Transverse colon (tissue), 4 donors: ENCODE measurements at places on chromosomes 3 and 15. TPM values are rescaled to one million over a fixed set of nuclear protein-coding genes. Genes with fewer than 3 reads are reported as not detected.
A peak's percentile ranks its signal among the peaks of the same experiment; 100 is the strongest.

Gene MOBP
- not detected for total RNA-seq

Gene ALG1L2
- not detected for total RNA-seq

Gene CCDC13
- total RNA-seq: 23.3 TPM

Gene SPRED1
- total RNA-seq: 8.6 TPM

DNA sequence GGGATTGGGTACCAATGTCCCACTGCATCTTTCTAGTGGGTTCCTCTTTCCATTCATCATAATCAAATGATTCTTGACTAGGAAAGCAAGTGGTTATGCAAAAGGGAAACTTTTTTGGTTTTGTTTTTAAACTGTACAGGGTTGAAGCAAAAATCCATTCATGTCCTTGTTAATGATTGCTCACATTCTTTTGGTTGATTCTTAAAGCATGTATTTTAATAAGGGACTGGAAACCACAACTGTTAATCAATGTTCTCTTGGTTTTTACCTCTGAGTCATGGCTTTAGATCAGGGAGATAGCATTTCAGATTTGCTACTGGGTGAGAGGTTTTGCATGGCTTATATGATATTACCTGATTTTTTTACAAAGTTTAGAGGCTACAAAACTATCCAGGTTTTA is 371.7 kb upstream of the RGMA start:
- H3K4me1 ChIP-seq: no peaks in the 10 kb centered on the region
- no peak overlapping the region for H3K27ac ChIP-seq
- no peak overlapping the region for H3K4me3 ChIP-seq

DNA sequence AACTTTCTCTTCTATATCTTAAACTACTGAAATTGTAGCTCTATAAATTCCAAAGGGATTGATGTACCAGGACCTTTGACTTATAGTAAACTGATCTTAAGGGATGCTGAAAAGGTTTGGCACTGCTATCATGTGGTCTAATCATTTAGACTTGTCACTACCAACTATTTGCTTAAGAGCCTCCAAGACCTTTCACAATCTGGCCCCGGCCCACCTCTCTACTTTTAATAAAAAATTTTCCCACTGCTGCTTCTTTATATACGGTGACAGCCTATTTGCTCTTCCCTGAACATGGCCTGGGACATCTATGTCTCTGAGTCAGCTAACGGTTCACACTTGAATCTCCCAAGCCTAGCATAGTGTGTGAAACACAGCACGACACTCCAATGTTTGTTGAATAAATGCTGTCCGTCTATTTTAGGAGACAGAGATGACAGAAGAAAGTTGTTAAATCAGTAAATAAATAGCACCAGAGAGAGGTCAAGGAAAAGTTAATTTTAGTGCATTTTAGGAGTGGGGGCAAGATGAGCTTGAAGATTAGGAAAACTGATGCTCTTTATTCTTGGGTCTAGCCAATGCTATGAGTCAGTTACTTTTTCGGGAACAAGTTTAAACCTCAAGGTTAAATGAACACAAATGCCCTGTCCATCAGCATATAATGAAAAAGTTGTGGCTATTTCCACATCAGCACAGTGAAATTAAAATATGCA is 212.9 kb downstream of the TIGIT start:
- no peaks in the 10 kb centered on the region for H3K36me3 ChIP-seq
- H3K4me3 ChIP-seq: no peak overlapping the region
- no peaks in the 10 kb centered on the region for H3K27me3 ChIP-seq
- H3K4me1 ChIP-seq: no peaks in the 10 kb centered on the region

GRCh38 chr3:46284981-46285683 is 42.9 kb downstream of the CCR3 start:
- H3K4me1 ChIP-seq: no peaks in the 10 kb centered on the region
- H3K36me3 ChIP-seq: no peaks in the 10 kb centered on the region
- no peaks in the 10 kb centered on the region for H3K27me3 ChIP-seq
- H3K27ac ChIP-seq: no peak overlapping the region

GRCh38 chr15:50181969-50182218 is at the start of gene SLC27A2:
SLC27A2 (plus strand) TSS chr15:50182196; CDS start chr15:50182428, 232 bp downstream.
- H3K27ac ChIP-seq: peak within 1 kb of the TSS; percentile 76
- peaks cover 29% of the 10 kb centered on the region for H3K4me1 ChIP-seq
- H3K36me3 ChIP-seq: no peaks in the 10 kb centered on the region
- H3K4me3 ChIP-seq: peak within 1 kb of the TSS; percentile 30

DNA sequence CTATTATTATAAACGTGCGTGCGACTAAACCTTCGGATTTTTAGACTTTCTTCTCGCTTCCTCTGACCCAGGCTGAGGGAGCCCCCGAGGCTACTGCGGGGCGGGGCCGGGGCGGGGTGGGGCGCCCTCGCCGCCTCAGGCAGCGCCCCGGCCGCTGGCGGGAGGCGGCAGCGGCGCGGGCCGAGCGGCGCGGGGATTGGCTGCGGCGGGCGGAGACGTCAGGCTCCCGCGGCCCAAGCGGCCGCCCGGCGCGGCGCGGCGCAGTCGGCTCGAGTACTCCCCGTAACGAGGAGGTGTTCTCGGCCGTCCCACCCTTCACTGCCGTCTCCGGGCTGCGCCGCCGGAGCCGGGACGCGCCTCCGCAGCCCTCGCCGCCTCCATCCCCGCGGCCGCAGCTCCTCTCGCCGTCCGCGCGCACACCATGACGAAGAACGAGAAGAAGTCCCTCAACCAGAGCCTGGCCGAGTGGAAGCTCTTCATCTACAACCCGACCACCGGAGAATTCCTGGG is at the start of gene ATP1B3:
TSS of gene ATP1B3 (plus strand) at position 263 of the 510 bp plus-strand sequence. CDS start at position 422, 159 bp downstream.
- no peaks in the 10 kb centered on the region for H3K27me3 ChIP-seq
- peak; percentile 93 for DNase-seq
- peak within 1 kb of the TSS; percentile 99 for H3K27ac ChIP-seq
- no peaks in the 10 kb centered on the region for H3K36me3 ChIP-seq
- H3K4me3 ChIP-seq: peak within 1 kb of the TSS; percentile 100

GRCh38 chr15:63338170-63338569 is 43.5 kb downstream of the CA12 start:
- no peak overlapping the region for H3K4me3 ChIP-seq
- H3K27me3 ChIP-seq: no peaks in the 10 kb centered on the region
- H3K27ac ChIP-seq: no peak overlapping the region
- no peak for DNase-seq

- H3K27me3 ChIP-seq: peaks cover 100% of the 10 kb centered on the region
- H3K36me3 ChIP-seq: no peaks in the 10 kb centered on the region
- H3K27ac ChIP-seq: no peak overlapping the region
Observed at GRCh38 chr3:147393943-147394883, 12.1 kb downstream of the ZIC4 start.

GRCh38 chr3:182967218-182968204 is 12.8 kb downstream of the DCUN1D1 start:
- H3K27ac ChIP-seq: no peak overlapping the region
- no peaks in the 10 kb centered on the region for H3K27me3 ChIP-seq
- H3K4me1 ChIP-seq: peaks cover 54% of the 10 kb centered on the region
- H3K36me3 ChIP-seq: no peaks in the 10 kb centered on the region

- DNase-seq: no peak
- no peak overlapping the region for H3K27ac ChIP-seq
- peaks cover 39% of the 10 kb centered on the region for H3K4me1 ChIP-seq
Observed at GRCh38 chr3:46107682-46108081, 80.4 kb upstream of the XCR1 start.

- H3K4me1 ChIP-seq: peaks cover 78% of the 10 kb centered on the region
- H3K27ac ChIP-seq: peak overlapping the region; percentile 84
- H3K27me3 ChIP-seq: no peaks in the 10 kb centered on the region
- no peaks in the 10 kb centered on the region for H3K36me3 ChIP-seq
- peak; percentile 66 for DNase-seq
- H3K4me3 ChIP-seq: no peak overlapping the region
Observed at GRCh38 chr15:78055919-78056713, 21.4 kb downstream of the TBC1D2B start.

DNA sequence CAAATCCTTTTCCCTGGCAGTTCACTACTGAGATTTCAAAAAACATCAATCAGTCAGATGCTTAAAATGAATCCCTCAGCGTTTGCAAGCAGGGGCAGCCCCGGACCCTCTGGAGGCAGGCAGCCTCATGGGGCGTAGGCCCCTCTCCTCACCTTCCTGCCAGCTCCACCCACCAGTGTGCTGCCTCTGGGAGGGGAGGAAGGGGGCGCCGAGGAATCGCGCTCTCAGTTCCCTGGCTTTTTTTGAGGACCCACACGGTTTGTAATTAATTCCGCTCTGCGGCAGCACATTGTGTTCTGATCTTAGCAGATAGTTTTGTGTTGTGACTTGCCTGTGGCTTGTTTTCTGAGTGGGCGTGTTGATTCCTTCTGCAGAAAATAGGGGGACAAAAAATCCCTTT is 159.9 kb downstream of the KLF13 start:
- no peak overlapping the region for H3K4me3 ChIP-seq
- no peak for DNase-seq
- peaks cover 24% of the 10 kb centered on the region for H3K27me3 ChIP-seq
- no peaks in the 10 kb centered on the region for H3K36me3 ChIP-seq
- H3K27ac ChIP-seq: no peak overlapping the region

DNA sequence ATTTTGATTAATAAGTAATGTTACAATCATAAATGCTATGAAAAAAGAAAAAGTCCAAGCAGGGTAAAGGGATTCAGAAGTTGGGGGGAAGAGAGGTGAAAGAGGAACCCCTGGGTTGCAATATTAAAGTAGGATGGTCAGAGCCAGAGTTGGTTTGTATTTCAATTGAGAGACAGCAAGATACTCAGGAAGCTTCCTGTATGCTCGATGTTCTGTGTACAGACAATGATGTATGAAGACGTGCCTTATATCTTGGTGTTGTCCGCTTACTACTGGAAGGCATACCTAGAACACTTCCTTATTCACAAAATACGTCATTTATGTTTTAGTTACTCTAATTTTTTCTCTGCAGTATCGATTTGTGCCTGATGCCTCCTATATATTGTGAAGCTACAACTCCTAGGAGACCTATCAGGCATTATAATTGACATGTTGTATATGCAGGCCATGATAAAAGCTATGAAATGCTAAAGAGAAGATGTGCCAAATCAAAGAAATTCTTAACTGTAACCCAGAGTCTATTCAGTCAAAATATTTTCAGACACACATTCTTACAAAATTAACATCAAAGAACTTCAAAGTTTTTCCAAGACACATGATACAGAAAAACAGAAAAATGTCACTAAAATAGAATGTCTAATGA is 87.5 kb downstream of the TBL1XR1 start:
- no peaks in the 10 kb centered on the region for H3K27me3 ChIP-seq
- H3K4me3 ChIP-seq: no peak overlapping the region
- no peaks in the 10 kb centered on the region for H3K36me3 ChIP-seq

DNA sequence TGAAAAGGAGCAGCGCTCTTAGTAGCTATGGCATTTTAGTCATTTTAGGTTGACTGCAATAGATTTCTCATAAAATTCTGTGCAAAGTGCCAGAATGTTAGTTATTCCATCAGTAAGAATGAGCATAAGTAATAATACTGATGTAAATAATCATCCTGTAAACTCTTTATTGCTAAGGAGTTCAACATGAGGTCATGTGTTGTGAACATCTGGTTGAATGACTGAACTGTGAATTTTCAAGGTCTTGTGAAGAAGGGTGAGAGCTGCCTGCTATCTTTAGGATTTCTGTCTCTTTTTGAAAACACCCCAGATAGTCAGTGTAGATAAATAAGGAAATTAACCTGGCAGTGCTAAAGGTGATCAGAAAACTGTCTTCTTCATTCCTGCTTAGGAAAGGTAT is 333.4 kb upstream of the TBC1D5 start:
- H3K27ac ChIP-seq: no peak overlapping the region
- no peak for DNase-seq
- no peak overlapping the region for H3K4me3 ChIP-seq
- H3K27me3 ChIP-seq: no peaks in the 10 kb centered on the region
- H3K36me3 ChIP-seq: no peaks in the 10 kb centered on the region
- no peaks in the 10 kb centered on the region for H3K4me1 ChIP-seq
